Endothelial cell (in vitro differentiated cells): ENCODE measurements at places on chromosomes 7 and 10.

DNA sequence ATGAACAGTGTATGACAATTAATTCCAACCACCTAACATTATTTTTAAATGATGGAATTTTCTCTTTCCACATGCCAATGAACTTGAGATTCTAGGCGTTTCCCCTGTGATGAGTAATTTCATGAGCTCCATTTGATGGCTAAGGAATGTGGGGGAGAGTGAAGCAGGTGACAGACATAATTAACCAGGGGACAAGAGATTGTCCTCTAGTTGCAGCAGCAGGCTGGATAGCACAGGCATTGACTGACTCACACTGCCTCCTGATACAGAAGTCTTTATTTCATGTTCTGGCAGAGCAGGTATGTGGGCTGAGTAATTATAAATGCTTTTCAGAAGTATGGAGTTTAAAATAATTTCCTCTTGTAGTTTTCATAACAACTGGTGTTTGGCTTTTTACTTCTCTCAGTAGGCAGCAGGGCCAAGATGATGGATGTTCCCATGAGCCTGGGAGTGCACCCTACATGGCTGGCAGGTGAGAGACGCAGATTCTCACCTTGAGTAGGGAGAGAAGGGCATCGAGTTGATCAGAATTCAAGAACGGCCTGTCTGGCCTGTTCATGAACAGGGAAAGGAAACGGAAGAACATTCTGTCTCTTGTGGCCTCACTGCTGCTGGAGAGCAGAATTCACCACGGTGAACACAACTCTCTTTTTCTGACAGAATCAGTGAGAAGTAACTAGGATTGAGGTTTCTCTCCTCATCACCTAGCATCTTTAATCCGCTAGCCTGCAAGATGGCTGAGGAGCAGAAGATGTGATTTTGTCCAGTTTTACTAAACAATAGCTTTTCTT is 118.8 kb downstream of the AOAH start:
- DNase-seq, result no peak

DNA sequence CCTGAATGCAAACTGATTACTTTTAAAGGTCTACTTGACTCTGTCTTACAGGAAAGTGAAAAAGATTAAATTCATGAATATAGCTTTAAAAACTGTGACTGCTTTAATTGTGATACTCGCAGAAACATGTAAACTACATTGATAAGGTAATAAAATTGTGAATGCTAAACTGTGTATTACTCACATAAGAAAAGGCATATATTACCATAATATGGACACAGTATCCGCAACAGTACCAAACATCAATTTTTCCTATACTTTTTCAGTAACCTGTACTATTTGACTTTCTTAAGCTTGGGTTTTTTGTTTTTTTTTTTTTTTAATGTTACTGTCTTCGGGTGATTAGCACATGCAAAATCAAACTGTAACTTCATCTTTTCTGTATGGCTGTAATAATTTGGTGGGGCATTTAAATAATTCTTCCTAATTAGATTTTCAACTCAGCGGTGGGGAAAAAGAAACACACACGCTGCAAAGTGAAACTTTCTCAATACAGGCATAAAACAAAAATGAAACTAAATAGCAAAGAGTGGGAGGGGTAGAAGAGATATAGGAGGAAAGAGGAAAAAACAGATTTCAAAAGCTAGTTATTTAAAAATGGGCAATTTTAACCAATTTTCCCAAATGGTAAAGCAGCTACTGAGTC is 23.2 kb downstream of the NT5C3A start:
- no peak for DNase-seq

DNA sequence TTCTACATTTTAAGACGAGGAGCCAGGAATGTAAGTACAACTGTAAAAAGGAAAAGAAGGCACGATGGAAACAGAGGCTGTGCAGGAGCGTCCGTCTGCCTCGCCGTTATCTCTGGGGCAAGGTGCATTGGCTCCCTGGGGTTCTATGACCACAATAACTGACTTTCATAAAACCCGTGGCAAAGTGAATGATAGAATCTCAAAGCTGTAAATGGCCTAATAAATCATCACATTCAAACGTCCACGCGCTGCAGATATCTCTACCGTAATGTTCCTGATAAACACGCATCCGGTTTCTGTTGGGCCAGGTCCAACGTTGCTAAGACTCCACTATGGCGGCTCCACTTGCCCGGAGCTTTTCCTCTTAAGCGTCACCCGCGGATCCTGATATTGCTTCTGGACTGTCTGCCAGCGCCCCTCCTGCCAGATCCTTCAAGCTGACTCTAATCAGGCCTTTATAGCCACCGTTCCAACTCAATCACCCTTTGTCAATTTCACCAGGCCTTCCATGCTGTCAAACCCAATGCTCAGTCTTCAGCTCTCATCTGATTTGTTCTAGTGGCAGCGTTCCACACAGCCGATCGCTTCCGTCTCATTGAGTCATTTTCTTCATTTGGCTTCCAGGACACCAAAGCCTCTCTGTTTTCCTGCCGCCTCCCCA is 265.6 kb upstream of the FOXK1 start:
- no peak for DNase-seq

DNA sequence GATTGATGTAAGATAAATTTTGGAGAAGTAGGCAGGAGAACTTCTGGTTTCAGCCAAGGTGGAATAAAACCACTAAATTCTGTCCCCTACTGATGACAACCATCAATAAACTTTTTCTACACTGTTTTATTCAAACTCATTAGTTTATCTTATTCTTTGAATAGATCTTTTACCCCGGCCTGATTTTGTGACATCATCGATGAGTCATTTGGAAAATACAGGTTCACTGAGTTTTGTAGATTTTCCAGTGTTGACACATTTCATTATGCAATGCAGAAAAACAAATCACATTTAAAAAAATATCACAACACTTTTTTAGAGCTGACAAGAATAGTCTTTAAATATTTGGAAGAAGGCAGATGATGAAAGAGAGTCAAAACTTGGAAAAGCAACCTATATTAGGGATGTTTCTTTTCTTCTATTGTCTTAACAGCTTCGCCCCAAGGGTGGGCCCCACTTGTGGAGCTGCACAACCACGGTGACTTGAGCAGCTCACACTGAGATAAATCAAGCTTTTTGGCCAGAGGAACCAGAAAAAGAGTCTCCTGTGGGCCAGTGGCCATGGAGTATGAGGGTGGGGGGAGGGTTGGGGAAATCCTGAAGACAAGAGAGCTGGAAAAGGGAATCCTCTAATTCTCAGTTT is 112.8 kb downstream of the PTEN start:
- no peak for DNase-seq

GRCh38 chr7:136925556-136925955 is 57.1 kb downstream of the CHRM2 start:
- DNase-seq, result no peak

GRCh38 chr10:5297466-5297865 is 67.3 kb upstream of the UCN3 start:
- DNase-seq, result no peak
